CD4-positive, alpha-beta T cell (primary cell): ENCODE measurements at places on chromosomes 7 and 10.

DNA sequence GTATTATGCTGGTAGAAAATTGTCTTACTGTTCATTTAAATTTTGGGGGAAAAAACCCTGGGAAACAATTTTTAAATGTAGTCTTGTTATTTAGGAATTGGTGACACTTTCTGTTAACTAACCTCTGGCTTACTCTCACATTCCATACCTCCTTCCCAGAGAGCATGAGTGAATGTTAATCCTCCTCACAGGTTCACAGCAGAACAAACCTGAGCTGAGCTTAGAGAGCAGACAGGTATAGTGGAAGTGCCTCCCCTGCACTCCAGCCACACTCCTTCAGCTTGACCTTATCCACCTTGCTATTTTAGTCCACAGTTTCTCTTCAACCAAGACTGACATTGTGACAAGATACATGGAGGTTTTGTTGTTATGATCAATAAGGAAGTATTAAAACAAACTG lies 235.9 kb downstream of the FOXP2 start:
- no peak for DNase-seq

DNA sequence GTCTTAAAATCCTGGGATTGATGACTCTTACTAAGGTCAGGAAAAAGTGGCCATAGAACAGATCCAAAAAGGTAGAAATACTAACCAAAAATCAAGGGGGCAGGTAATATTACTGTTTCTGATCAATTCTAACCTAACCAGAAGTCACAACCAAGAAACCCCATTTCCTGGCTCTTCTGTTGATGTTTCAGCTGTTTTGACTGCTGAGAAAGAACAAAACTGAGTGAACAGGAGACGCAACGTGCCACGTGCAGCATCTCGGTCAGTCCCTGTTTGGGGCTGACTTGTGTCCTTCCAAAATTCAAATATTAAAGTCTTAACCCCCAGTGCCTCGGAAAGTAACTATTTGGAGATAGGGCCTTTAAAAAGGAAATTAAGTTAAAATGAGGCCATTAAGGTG lies 56.8 kb downstream of the JAZF1 start:
- no peak for DNase-seq

- no peak for DNase-seq
Measured at GRCh38 chr7:155401231-155401630, 56.7 kb upstream of the EN2 start.

GRCh38 chr7:130476297-130477150 lies 15.4 kb upstream of the MEST start:
- no peak for DNase-seq

DNA sequence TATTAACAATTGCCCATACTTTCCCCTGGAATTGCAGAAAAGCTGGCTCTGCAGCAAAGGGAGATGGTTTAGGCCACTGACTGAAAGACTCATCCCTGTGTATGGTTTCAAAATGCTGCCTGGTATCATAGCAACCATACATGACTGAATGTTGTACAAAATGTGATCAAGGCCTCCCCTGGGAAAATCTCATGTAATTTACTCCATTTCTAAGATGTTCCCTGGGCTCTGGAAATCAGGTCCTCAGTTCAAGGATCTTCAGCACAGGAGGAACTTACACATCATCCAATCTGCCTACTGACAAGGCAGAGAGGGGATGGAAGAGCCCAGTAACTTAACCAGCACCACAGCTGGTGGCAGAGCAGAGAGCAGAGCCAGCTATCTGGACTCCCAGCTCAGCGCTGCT lies 111.8 kb downstream of the JAZF1 start:
- DNase-seq = no peak

- DNase-seq = no peak
Measured at GRCh38 chr7:89001306-89001705, 205.8 kb upstream of the TEX47 start.

DNA sequence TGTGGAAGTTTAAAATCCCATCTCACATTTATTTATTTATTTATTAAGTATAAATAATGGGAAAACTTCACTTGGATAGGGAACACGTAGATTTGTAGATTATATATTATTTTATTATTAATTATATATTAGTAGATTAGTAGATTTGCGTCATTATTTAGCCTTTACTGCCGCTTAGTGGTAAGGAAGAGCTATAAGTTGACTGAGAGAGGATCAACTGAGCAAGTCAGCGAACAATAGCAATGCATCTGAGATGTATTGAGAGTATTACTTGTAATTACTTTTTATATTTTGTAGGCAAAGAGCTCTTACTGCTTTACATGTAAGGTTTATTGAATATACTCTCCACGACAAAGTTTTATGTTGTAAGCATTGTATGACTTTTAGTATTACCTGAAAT lies 244.5 kb upstream of the ANKRD30A start:
- DNase-seq = no peak
